ENCODE measurements at places on chromosomes 3 and 15.

- DNase-seq, result no peak
Measured at GRCh38 chr15:73225358-73226015, 143.3 kb downstream of the HCN4 start.

- DNase-seq, result peak; percentile 5
Measured at GRCh38 chr3:103949693-103950092, 1417.0 kb upstream of the ALCAM start.

DNA sequence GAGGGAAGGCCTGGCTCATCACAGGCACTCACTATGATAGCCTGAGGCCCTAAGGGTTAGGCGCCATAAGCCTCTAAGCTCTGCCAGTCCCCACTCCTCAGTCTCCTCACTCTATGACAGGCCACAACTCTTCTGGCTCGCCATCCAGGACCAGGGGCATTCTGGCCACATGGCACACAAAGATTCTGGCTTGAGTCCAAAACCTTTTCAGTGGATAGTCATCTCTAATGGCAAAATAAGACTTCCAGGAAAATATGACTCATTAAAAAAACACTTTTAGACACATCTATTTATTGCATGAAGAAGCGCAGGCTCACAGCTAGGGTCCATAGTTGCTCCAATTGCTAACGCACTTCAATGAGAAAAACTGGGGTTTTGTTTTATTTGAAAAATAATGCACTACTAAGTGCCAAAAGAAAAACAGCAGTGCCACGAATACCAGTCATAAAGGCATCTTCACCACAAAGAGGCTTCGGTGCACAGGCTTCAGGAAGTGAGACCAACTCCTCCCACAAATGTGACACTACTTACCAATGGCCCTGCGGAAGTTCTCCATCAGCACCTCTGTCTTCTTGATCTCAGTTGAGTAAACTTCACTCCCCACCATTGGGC is 11.1 kb downstream of the RUVBL1 start:
- DNase-seq, result peak; percentile 77

DNA sequence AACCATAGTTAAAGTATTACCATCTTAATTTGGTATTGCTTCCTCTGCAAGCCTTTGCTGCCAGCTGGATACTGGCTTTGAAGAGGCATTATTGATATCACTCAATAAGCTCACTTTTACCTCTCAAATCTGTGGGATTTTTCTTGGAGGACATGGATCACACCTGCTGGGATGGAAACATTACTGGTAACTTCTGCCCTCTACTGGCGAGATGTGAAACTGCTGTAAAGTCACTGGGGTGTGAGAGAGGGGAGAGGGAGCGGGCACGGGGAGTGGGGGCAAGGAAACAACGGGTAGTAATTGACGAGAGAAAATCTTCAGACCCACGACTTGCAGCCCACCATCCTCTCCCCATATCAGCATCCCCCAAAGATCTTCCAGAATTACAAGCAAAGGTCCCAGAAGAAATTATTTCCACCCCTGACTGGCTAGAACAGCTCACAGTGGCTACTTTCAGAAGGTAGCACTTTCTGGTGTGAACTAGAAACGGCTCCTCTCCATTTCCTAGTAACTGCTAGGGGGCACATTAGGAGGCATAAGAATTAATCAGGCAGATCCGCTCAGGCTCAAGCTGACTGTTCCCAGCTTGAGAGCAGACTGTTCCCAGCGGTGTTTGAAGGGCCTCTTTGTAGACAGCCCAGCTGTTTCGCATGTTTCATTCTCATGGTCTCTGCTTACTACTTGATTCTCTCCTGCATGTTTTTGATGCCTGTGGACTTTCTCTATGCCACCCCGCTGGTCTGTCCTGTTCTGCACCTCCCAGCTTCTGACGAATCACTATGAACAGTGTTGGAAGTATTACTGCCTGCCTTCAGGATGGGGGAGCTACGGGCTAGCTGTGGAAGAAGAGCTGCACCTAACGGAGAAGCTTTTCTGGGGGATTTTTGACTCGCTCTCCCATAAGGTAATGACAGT is 230.4 kb upstream of the CHRM5 start:
- peak; percentile 52 for DNase-seq

GRCh38 chr3:133827684-133828083 is 22.1 kb downstream of the SRPRB start:
- no peak for DNase-seq

DNA sequence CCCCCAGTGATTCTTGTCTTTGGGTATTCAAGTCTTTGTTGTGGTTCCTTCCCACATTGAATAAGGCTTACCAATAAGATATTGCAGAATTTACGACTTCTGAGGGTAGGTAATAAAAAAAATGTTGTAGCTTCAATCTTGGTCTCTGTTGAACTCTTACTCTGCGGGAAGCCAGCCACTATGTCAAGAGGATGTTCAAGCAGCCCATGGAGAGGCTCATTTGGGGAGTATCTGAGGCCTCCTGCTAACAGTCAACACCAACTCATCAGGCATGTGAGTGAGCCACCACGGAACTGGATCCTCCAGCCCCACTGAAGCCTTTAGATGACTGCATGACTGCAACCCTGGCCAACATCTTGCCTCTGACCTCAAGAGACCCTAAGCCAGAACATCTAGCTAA is 3.2 kb upstream of the TBC1D23 start:
- no peak for DNase-seq

DNA sequence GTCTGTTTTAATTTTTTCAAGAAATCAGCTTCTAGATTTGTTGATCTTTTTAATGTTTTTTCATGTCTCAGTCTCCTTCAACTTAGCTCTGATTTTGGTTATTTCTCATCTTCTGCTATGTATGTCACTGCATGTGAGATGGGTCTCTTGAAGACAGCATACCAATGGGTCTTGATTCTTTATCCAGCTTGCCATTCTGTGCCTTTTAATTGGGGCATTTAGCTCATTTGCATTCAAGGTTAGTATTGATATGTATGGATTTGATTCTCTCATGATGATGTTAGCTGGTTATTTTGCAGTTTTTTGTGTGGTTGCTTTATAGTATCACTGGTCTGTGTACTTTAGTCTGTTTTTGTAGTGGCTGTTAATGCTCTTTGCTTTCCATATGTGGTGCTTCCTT is 39.4 kb downstream of the CEP63 start:
- DNase-seq, result no peak

- DNase-seq, result no peak
Measured at GRCh38 chr15:37111427-37111717, 11.0 kb upstream of the MEIS2 start.

DNA sequence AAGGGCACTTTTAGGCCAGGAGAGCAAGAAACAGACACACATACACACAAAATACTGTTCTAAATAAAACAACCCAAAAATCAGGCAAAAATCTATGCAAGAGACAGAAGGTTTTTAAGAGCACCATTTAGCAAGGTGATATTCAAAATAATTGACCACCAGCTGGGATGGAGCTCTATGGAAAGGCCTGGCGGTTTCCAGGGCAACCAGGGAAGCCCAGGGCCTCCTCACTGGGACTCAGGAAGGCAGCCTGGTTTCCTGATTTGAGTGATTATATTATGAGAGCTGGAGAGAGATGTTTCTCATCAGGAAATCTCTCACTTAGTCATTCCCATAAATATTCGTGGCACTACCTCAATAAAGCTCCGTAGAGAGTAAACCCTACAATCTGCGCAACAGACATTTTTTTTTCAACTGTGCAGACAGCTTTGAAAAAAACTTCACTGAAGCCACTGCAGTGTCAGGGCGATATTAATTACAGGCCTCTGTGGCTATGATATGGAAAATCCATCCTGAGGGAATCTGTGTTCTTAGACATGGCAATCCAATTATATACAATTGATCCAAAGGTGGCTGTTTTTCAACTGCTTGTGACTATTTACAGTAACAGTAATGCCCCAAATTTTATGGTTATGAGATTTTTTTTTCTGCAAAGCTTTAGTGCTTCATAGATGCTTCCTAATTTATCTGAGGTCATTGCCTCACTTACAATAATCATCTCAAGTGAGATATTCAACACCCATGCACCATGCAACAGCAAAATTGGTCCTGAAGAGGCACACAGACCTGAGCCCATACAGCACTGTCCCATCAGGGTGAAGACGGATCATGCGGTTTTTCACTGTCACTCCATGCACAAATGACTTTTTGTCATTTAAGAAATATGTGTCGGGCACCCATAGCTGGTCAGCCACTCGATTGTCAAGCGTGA is 152.1 kb downstream of the GABRB3 start:
- DNase-seq, result no peak

GRCh38 chr3:63654211-63654610 is 1.7 kb downstream of the SNTN start:
- no peak for DNase-seq

DNA sequence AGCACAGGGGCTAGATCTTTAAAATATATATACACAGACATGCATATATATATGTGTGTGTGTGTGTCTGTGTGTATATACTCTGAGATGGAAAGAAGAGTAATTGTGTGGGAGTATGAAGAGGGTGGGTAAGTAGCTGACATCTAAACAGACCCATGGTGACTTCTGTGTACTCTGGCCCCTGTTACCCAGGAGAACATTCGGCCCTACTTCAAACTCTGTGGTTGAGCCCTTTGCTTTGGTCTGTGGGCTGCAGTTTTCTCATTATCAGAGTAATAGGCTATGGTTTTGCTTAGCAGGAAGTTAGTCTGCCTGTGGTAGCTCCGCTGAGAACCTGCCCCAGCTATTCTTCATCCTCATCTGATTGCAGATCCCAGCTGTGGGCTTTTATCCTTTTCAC is 141.4 kb downstream of the RBPMS2 start:
- DNase-seq, result no peak

GRCh38 chr3:143331350-143331749 is 211.8 kb downstream of the CHST2 start:
- no peak for DNase-seq

DNA sequence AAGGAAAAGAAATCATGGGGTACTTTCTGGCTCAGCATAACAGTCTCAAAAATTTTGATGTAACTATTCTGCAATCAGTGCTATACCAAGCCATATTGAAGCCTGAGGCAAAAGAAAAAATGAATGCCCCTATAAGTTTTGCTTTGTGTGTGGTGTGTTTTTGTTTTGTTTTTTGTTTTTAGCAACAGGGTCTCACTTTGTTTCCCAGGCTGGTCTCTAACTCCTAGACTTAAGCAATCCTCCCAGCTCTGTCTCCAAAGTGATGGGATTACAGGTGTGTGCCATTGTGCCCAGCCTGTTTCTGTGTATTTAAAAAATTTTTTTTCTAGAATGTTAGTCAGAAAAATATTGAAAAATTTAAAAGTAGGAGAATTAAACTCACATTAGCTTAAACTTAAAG is 93.2 kb downstream of the ZNF280D start:
- DNase-seq, result no peak

DNA sequence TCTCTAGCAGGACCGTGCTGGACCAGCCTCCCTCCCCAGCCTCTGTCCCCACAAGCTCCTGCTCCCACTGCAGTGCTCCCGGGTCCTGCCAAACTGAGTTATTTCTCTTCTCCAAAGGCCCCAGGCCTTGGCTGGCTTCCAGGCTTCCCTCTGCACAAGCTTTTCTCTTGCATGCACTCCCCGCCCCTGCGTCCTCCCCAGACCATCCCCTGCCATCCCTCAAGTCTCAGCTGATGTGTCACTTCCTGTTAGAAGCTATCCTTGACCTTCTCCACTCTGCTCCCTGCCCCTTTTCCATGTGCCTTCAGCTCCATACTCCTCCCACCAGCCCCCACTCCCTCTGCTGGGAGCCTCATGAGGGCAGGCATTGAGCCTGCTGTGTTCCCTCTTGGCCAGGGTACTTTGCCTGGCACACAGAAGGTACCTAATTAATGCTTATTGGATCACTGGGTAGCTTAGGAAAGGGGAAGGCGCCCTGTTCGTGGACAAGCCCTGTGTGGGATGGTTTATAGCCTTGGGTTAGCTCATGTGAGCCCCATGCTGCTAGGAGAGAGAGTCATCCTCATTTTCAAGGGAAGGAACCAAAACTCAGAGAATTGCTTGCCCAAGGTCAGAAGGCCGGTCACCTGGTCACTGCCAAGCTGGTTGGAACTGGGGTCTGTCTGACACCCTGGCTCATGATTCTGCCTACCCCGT is 56.4 kb downstream of the FEM1B start:
- DNase-seq, result peak; percentile 77

GRCh38 chr3:189941679-189942078 is 179.0 kb downstream of the P3H2 start:
- DNase-seq, result no peak

DNA sequence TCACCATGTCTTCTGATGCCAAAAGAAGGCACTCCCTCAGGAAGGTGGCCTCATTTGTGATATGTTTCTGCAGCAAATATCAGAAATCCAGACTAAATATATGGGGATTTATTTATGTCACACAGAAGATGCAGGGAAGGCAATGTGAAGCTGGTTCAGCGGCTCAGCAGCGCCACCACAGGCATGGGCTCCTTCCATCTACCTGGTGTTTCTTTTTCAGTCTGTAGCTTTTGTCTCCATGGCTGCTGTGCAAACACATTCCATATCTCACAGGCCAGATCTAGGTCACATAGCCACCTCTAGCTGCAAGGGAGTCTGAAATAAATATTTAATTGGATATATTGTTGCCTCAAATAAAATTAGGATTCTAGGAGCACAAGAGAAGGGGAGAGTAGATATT is 502.1 kb upstream of the IL12A start:
- DNase-seq, result no peak

DNA sequence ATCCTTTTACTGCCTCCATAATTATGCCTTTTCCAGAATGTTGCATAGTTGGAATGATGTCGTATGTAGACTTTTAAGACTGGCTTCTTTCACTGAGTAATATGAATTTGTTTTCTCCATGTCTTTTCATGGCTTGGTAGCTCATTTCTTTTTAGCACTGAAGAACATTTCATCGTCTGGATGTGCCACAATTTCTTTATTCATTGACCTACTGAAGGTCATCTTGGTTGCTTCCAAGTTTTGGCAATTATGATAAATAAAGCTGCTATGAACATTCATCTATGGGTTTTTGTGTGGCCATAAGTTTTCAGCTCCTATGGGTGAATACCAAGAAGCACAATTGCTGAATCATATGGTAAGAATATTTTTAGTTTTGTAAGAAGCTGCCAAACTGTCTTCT is 23.2 kb upstream of the RARRES1 start:
- DNase-seq, result no peak

- DNase-seq, result no peak
Measured at GRCh38 chr3:125207507-125207906, 5.0 kb downstream of the SLC12A8 start.

DNA sequence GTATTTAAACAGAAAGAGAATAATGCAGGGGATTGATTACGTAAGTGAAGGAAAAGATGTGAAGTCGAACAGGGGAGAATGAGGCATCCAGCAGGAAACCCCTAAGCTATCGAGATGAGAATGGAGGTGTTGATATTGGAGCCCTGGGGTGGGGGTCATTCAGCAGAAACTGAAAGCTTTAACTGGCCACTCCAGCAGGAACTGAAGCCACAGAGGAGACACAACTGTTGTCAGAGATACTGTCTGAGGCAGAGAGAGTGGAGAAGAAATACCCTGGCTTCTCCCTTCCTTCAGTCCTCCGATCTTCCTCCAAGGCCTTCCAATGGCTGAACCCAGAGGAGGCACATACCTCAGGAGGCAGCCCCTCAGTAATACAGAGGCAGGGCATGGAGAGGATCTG is 152.4 kb downstream of the THRB start:
- DNase-seq, result no peak

Data from HTR-8/SVneo (cell line).